HFFc6 (cell line): ENCODE measurements at places on chromosomes 16 and 17. TPM values are rescaled to one million over a fixed set of nuclear protein-coding genes. Genes with fewer than 3 reads are reported as not detected.

- no peak for DNase-seq
Measured at GRCh38 chr16:56966093-56966475, 4.3 kb downstream of the CETP start.

- no peak for DNase-seq
Measured at GRCh38 chr17:59848778-59849177, 44.0 kb downstream of the TUBD1 start.

DNA sequence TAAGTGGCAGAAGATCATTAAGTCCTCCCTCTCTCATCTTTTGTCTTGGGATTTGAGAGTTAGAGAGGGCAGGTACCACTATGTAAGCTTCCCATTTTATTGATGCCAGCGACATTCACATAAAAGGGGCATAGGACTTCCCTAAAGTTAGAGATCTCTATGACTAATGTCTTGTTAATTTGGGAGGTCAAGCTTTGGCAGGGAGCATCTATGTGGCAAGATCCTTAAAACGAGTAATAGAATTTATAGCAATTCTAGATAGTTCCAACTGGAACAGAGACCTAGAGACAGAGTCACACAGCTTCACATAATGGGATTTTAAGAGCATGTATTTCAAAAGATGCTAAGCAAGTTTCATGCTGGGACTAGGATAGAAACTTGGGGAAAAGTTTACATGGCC, 308.0 kb downstream of the MAP2K6 start:
- no peak for DNase-seq

GRCh38 chr16:16021020-16021419, 71.6 kb downstream of the ABCC1 start:
- DNase-seq, result no peak

KLHL10 gene
- total RNA-seq, result not detected in 3 replicates

NQO1 gene
- 252 to 748 TPM (median 312 TPM) in 3 replicates for total RNA-seq
